NCI-H2029 treated with DMSO at 0.1 percent for 48 hours (cell line): ENCODE measurements at places on chromosomes 13 and 19.

GRCh38 chr13:111458739-111459138 is 138.3 kb downstream of the TEX29 start:
- DNase-seq = no peak

GRCh38 chr13:71261256-71261655 is 605.7 kb downstream of the DACH1 start:
- DNase-seq = no peak

DNA sequence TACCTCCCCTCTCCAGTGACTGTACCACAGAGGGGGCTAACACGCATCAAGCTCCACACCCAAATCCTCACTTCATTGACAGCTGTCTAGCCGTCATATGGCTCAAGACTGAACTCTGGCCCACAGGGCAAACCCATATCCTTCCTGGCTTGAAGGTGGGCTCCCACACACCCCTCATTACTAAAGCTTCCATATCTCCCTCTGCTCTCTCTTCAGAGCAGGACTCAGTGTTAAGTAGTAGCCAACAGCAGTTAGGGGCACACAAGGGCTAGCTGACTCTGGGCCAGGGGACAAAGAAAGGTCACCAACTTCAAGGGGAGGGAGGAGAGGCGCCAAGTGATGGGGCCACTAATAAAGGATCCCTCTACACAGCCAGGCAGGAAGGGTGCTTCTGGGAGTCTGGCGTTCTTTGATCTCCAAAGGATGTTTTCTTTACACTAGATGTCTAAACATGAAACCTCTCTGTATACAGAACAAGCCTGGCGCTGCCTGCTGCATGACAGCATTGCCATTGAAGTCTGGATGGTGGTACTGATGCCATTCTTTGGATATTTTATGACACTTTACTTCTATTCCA is 8.1 kb downstream of the PEG3 start:
- DNase-seq = no peak

DNA sequence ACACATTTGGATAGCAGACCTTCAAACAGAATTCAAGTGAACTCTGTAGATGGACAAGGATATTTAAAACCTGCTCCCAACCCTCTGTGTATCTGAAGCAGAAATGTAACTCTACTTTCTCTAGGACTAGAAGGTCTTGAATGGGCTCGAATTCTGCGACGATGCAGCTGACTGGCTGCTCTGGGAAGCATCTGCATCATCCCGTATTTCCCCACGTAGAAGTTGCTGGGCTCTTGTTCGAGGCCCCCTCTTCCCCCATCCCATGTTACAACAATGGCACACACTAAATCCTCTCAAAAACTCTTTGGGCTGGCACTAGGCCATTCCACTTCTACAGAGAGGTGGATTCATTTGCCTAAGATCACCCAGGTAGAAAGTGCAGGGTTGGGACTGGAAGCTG is 15.0 kb downstream of the C19orf81 start:
- no peak for DNase-seq

GRCh38 chr13:52428295-52428694 is 22.1 kb downstream of the VPS36 start:
- DNase-seq = no peak

GRCh38 chr19:46394402-46394797 is 19.0 kb downstream of the CCDC8 start:
- no peak for DNase-seq

GRCh38 chr19:6069268-6069791 is 41.0 kb downstream of the RFX2 start:
- DNase-seq = no peak

- DNase-seq = no peak
Observed at GRCh38 chr19:1909761-1910080, 4.5 kb downstream of the ADAT3 start.
